ENCODE measurements at places on chromosomes 7 and 10. TPM values are rescaled to one million over a fixed set of nuclear protein-coding genes. Genes with fewer than 3 reads are reported as not detected.

Gene MASTL
- 9.9 TPM for total RNA-seq

Gene CFAP58
- total RNA-seq, result 0.75 TPM

Gene NDUFA5
- 58.4 TPM for total RNA-seq

DNA sequence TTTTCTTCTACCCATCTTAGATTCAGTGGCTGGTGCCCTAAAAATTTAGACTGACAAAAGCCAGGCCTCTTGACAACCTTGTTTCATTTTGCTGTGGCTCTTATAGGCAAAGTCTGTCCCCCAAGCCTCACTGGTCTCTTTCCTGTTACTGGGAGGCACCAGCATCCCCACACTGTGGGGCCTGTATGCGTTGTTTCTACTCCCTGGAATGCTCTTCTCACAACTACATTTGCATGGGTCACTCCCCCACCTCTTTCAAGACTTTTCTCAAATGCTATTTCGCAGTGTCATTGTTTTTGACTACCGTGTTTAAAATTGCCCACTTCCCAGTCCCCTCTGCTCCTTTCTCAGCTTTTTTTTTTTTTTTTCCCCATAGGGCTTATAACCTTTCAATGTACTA is 108.7 kb upstream of the DGKB start:
- no peak for DNase-seq

- no peak for DNase-seq
Observed at GRCh38 chr7:16929146-16929762, 47.5 kb upstream of the AGR3 start.

GRCh38 chr10:75203724-75204123 is 6.9 kb upstream of the VDAC2 start:
- no peak for DNase-seq

- DNase-seq, result no peak
Observed at GRCh38 chr10:47088656-47089354, 177.6 kb downstream of the PTPN20 start.

GRCh38 chr7:142703655-142704305 is 45.5 kb upstream of the PRSS1 start:
- DNase-seq, result no peak

GRCh38 chr10:22856444-22857074 is 71.3 kb upstream of the ARMC3 start:
- no peak for DNase-seq
